ENCODE measurements at places on chromosomes 2 and 18.

DNA sequence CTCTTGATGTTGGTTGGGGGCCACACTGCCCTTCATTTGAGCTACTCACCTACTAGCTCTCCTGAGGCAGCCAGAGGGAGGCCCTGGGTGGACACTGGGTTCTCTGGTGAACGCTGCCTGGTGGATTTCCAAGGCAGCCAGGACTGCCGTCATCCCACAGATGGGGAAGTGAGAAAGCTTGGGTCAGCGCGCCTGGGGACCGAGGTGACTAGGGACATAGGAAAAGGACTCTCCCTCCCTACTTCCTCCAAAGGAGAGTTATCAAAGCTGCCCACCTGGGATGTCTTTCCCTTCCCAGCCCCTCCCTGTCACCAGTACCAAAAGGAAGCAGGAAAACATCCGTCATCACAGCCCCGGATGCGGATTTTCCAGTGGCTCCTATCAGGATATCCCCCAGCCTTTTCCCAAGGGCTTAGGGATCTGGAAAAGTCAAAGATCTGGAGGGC, 3.8 kb upstream of the SEMA4C start:
- DNase-seq, result no peak

DNA sequence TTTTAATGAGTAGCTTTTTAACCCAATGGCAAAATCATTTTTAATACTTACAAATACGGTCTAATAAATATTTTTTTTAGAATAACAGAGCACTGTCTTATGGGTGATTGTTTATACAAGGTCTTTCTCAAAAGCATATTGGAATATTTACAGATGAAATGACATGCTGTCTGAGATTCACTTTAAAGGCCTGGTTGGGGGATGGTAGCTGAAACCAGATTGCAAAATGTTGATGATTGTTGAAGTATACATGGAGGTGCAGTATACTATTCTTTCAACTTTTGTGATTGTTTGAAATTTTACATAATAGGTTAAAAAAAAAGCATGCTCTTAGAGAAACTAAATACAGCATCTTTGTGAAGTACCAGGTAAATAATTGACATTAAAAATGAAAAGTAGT, 111.2 kb downstream of the FMNL2 start:
- no peak for DNase-seq

DNA sequence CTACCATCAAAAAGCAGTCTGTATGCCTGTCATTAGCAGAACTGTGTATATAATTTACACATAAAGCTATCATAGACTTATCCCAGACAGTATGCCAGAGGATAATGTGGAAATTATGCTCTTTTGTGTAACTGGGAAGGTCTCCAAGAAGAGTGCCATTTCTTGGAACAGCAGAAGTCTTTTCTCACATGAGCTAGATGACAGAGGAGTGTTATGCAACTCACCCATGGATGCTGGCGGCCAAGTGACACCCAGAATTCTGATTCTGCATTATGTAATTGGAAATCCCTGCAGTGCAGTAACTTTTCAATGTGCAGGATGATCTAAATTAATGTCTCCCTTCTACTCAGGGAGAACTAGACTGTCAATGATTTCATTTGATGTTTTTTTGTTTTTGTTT, 160.0 kb downstream of the UBE2E3 start:
- DNase-seq, result no peak

GRCh38 chr2:96359310-96359709, 23.7 kb downstream of the NCAPH start:
- no peak for DNase-seq

- no peak for DNase-seq
Measured at GRCh38 chr2:148994341-148994740, 44.2 kb upstream of the LYPD6B start.

DNA sequence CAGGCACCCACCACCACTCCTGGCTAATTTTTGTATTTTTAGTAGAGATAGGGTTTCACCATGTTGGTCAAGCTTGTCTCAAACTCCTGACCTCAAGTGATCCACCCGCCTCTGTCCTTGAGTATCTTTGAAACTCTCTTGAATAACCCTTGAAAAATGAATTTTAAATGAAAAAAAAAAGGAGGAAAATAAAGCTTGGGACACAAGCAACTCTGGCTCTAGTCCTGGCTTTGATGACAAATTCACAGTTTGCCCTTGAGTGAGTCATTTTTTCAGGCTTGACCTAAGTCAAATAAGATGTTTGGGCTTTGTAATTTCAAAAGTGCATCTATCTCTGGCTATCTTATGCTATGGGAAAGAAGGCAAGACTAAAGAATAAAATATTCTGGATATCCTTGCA, 79.0 kb upstream of the TRIB2 start:
- DNase-seq, result no peak

- DNase-seq, result no peak
Measured at GRCh38 chr18:49170145-49170544, 219.4 kb upstream of the SMAD7 start.

GRCh38 chr18:72375618-72376017, 168.5 kb downstream of the CBLN2 start:
- no peak for DNase-seq
